ENCODE measurements at places on chromosomes 12 and 14.

- DNase-seq, result no peak
Observed at GRCh38 chr12:69366796-69367195, 7.3 kb downstream of the YEATS4 start.

- DNase-seq, result no peak
Observed at GRCh38 chr14:90781876-90782275, 34.4 kb downstream of the TTC7B start.

- no peak for DNase-seq
Observed at GRCh38 chr12:111584959-111585358, 14.2 kb downstream of the ATXN2 start.

- no peak for DNase-seq
Observed at GRCh38 chr12:75489187-75489586, 8.6 kb downstream of the GLIPR1 start.

GRCh38 chr12:109255377-109255776, 53.7 kb downstream of the FOXN4 start:
- no peak for DNase-seq

DNA sequence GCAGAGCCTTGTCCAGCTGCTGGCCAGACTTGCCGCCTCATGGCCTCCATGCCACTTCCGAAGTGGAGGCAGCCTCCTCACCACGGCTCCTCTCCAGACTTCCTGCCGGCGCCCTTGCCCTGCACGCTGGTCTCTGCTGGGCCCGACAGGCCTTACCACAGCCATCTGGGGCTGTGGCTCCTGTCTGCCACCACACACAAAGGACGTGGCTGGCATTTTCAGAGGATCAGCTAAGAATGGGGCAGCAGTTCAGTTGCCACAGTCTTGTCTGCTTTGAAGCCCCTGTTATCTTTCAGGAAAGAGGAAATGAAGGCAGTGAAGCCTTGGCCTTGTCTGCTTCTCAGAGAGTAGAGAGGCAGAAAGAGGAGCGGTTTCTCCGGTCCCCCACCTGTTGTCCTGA, 178.0 kb upstream of the FKBP4 start:
- no peak for DNase-seq

Measured in activated T-helper 9 cell treated with anti-CD3 and anti-CD28 coated beads, Interleukin-2, amount 50 U/mL, for 16 hours (primary cell).